ENCODE measurements at places on chromosomes 6 and 20.

DNA sequence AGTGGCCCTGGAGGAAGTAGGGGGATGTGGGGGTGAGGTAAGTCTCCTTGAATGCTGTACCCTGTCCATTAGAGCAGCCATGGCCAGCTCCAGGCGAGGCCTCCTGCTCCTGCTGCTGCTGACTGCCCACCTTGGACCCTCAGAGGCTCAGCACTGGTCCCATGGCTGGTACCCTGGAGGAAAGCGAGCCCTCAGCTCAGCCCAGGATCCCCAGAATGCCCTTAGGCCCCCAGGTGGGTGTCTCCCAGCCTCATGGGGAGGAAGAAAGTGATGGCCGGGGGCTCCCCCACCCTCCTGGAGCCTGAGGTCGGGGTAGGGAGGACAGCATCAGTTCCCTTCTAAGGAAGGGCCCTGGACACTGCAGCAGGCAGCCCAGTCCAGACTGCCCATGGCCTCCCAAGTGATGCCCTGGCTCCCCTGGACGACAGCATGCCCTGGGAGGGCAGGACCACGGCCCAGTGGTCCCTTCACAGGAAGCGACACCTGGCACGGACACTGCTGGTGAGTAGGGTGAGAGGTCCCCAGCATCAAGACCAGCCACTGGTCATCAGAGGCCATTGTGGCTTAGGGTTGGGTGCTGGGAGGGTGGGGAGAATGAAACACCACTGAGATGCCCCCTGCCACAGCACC lies 1.0 kb downstream of the GNRH2 start:
- no peak for DNase-seq

GRCh38 chr6:144066741-144067484 lies 28.5 kb downstream of the SF3B5 start:
- no peak for DNase-seq

DNA sequence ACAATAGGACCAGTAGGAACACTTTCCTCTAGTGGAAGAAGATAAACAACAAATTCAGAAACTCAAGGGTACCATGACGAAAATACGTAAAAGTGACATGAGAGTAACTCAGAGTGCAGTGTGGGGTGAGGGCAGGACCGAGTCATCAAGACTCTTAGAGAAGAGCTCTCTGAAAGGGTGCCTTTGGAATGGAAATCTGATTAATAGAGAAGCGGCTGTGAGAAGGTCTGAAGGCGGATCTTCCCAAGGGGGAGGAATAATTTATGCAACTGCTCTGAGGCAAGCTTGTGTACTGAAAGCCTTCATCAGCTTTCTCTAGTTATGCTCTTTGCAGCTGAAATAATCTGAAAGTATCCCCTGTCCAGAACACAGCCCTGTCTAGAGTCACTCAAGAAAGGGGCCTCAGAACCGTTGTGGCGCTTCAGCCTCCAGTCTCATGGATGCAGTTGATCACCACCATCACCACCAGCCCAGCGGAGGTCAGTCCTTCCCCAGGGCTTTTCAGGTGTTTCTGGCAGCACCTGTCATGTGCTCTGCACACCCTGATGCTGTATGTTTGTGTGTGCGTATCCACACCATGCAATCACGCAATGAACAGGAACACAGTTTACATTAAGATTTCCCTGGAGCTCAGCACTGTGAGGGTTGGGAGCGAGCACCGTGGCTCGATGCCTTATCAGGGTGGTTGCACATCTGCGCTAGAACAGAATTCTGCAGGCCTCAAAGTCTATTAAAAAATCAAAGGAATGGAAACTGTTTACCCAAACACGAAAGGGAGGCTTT lies 396.5 kb downstream of the SMOC2 start:
- DNase-seq = no peak

- no peak for DNase-seq
These were observed 51.1 kb downstream of the FAM83B start for GRCh38 chr6:54897462-54898189.

- DNase-seq = no peak
These were observed 40.4 kb downstream of the TRAM2 start for GRCh38 chr6:52536424-52536916.

DNA sequence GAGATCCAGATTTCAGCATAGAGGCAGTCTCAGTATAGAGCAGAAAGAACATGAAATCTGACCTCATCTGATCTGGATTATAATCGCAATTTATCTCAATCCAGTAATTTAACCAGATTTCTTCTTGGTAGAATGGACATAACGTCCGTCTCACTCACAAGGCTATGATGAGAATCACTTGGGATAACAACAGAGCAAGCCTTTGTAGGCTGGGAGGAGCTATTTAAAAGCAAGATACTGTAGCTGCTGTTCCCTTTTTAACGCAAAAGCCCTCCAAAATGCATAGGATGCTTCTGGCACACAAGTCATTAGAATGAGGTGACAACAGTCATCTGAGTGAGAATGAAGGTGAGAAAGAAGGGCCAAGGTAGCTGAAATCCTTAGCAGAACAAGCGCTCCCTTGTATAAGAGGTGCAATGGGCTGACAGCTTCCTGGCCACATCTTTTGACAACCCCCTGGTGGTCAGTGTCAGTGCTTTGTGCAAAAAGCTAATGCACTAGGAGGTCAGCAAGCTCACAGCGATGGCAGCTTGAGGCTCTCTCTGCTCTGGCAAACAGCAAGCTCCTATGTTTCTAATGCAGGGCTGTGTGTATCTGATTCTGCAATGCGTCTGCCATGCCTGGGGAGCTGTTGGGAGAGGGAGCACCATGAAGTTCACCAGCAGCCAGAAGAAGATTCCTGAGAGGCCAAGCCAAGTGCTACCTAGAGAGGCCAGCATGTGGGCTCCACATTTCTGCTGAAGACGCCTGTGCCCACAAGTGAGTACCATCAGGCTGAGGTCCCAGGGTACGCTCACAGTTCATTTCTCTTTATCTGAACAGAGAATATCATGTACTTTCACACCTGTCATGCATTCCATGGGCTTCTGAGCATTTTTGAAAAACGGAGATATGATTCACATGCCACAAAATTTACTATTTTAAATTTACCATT lies 16.2 kb downstream of the METTL24 start:
- DNase-seq = no peak

- DNase-seq = no peak
These were observed 53.4 kb downstream of the OPRM1 start for GRCh38 chr6:154092326-154092962.

DNA sequence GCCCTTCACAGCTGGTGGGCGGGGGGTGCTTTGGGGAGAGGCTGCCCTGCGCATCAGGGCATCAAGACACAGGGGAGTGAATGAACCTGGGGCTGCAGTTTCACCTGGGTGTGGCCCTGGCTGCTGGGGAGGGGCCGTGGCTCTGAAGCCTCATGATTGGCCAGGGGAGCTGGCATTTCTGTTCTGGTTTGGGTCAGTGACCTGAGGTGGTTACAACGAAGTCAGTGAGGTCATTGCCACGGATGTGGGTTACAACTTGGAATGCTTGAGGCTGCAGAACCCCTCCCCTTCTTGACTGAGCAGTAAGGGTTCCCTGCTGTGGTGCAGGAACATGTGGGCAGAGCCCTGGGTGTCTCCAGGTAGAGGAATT lies 3.0 kb downstream of the TCEA2 start:
- DNase-seq = peak; percentile 32

DNA sequence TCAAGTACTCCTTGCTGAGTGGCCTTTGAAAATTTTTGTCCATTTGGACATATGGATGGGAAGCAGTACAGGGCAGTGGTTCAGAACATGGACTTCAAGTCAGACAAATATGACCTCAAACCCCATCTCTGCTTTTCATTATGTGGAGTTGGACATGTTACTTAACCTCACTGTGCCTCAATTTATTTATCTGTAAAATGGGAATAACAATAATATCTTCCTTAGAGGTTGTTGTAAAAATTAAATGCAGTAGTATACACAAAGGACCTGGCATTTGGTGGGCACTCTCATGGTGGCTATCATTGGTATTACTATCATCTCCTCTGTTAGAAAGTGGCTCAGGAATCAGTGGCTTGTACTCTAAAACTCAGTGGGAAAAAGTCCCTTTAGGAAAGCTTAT lies 204.0 kb upstream of the MYLIP start:
- no peak for DNase-seq

- DNase-seq = no peak
These were observed 1.2 kb downstream of the TBX18 start for GRCh38 chr6:84763003-84763885.

DNA sequence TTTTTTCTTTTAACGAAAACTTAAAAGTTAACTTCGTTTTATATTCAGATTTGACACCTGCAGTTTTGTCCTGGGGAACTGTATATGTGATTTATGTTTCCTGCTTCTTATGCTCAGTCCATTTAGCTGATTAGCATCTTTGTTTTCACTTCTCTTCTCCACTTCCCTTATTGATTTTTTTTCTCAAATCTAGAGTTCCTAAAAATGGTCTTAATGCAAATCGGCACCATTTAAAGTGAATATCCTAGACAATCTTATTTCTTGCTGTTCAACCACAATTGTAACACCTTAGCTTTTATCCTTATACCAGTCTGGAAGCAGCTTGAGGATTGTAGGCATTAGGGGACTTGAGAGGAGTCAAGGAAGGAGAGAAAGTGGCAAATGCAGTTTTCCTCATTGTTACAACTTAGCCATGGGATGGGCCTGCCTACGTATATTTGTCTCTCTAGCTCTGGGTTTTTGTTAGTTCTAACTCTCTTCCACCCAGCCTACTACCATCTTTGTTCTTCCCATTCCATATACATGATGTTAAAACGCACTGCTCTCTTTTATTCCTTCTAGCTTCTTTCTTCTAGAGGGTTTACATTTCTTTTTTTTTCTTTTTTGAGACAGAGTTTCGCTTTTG lies 8.5 kb downstream of the QRSL1 start:
- no peak for DNase-seq

- no peak for DNase-seq
These were observed 20.3 kb downstream of the PACSIN1 start for GRCh38 chr6:34486106-34486740.
